ENCODE measurements at places on chromosomes 4 and X. TPM values are rescaled to one million over a fixed set of nuclear protein-coding genes. Genes with fewer than 3 reads are reported as not detected.

Gene IL21
- 138 TPM for total RNA-seq

Gene CRMP1
- not detected for total RNA-seq

Gene SLC25A6
- 281 TPM for total RNA-seq

Gene IL15
- 0.67 TPM for total RNA-seq

Gene F8A3
- 27.1 TPM for total RNA-seq

Gene DGAT2L6
- not detected for total RNA-seq

Gene CSAG1
- not detected for total RNA-seq

Gene CTAG2
- total RNA-seq, result not detected

Gene SPANXA2
- total RNA-seq, result not detected

Gene LONRF3
- total RNA-seq, result 0.71 TPM

Gene CFAP47
- total RNA-seq, result not detected

Gene C4orf50
- 0.52 TPM for total RNA-seq

Gene JCHAIN
- total RNA-seq, result not detected

Gene YIPF6
- total RNA-seq, result 23.6 TPM

Gene GPR173
- not detected for total RNA-seq

Gene MAGEB1
- total RNA-seq, result not detected

GRCh38 chr4:119523399-119523798, 105.2 kb downstream of the PDE5A start:
- peaks cover 7% of the 10 kb centered on the region for H3K36me3 ChIP-seq
- H3K4me1 ChIP-seq, result no peaks in the 10 kb centered on the region
- H3K27me3 ChIP-seq, result no peaks in the 10 kb centered on the region
- H3K4me3 ChIP-seq, result no peak overlapping the region
- DNase-seq, result no peak

GRCh38 chr4:47639531-47639930, 154.5 kb downstream of the ATP10D start:
- H3K4me3 ChIP-seq, result no peak overlapping the region
- peaks cover 8% of the 10 kb centered on the region for H3K27me3 ChIP-seq
- DNase-seq, result no peak
- no peak overlapping the region for H3K27ac ChIP-seq

GRCh38 chr4:134024251-134024650, 177.3 kb downstream of the PABPC4L start:
- H3K27me3 ChIP-seq, result no peaks in the 10 kb centered on the region
- no peak overlapping the region for H3K27ac ChIP-seq
- no peak overlapping the region for H3K4me3 ChIP-seq
- no peak for DNase-seq
- H3K4me1 ChIP-seq, result no peaks in the 10 kb centered on the region

GRCh38 chr4:5500165-5500564, 208.2 kb downstream of the EVC2 start:
- no peaks in the 10 kb centered on the region for H3K4me1 ChIP-seq
- DNase-seq, result no peak
- H3K27ac ChIP-seq, result no peak overlapping the region
- H3K36me3 ChIP-seq, result no peaks in the 10 kb centered on the region
- H3K27me3 ChIP-seq, result no peaks in the 10 kb centered on the region

DNA sequence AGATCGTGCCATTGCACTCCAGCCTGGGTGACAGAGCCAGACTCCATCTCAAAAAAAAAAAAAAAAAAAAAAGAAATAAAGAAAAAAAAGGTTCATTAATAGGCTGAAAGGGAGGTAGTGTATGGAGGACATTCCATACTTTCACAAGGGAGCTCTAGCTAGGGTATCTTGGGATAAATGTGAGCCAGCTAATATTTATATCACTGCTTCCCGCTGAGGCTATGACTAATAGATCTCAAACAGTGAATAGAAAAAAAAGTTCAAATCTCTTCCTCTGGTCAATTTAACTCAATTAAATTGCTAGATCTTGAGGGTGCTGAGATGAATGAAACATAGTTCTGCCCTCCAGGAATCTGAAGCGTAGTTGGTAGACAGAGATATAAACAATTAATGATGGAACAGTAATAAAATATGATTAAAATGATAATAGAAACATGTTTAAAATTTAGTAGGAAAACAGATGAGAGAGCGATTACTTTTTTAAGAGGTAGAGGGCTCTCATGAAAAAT, 55.7 kb upstream of the SHISA3 start:
- DNase-seq, result no peak
- H3K36me3 ChIP-seq, result no peaks in the 10 kb centered on the region
- no peaks in the 10 kb centered on the region for H3K27me3 ChIP-seq
- no peak overlapping the region for H3K4me3 ChIP-seq
- H3K27ac ChIP-seq, result no peak overlapping the region

DNA sequence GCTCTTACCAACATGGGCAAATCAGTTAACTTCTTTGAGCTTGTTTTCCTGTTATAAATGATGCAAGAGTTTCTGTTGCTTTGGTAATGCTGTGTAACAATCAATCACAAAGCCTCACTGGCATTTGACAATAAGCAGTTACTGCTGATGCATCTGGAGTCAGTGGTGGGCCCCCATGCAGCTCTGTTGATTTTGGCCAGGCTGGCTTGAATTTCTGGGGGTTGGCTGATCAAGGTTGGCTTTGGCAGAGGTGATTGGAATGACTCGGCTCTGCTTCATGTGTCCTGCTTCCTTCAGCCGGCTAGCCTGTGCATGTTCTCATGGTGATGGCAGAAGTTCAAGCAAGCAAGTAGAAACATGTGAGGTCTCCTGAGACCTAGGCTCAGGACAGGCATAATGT, 90.4 kb downstream of the PHEX start:
- no peak for DNase-seq
- no peak overlapping the region for H3K27ac ChIP-seq
- no peaks in the 10 kb centered on the region for H3K36me3 ChIP-seq
- H3K4me3 ChIP-seq, result no peak overlapping the region
- no peaks in the 10 kb centered on the region for H3K27me3 ChIP-seq
- peaks cover 6% of the 10 kb centered on the region for H3K4me1 ChIP-seq

GRCh38 chr4:77715414-77716290, 103.5 kb downstream of the CNOT6L start:
- H3K4me3 ChIP-seq, result peak overlapping the region; percentile 39
- peaks cover 49% of the 10 kb centered on the region for H3K36me3 ChIP-seq
- no peaks in the 10 kb centered on the region for H3K27me3 ChIP-seq
- H3K4me1 ChIP-seq, result peaks cover 31% of the 10 kb centered on the region

- DNase-seq, result no peak
- H3K27me3 ChIP-seq, result no peaks in the 10 kb centered on the region
- H3K4me1 ChIP-seq, result peaks cover 41% of the 10 kb centered on the region
Observed at GRCh38 chr4:1245481-1246051, 3.4 kb downstream of the CTBP1 start.

DNA sequence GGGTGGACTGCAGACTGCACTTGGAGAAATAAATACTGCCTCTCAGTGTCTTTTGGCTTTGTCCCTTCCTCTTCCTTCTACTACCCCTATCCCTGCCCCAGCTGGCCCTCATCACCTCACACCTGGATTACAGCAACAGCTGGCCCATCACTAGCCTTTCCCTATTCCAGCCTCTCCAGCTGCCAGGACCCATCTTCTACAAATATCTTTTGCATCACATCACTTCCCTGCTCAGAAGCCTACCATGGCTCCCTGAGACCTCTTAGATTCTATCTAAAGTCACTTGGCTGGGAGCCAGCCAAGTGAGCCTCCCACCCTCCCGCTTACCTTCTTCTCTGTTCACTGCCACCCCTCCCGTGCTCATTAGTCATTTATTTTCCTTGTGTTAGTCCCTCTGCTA, 66.8 kb downstream of the TSC22D3 start:
- H3K27me3 ChIP-seq, result peaks cover 4% of the 10 kb centered on the region
- DNase-seq, result no peak
- no peak overlapping the region for H3K27ac ChIP-seq
- H3K4me3 ChIP-seq, result no peak overlapping the region

- H3K4me3 ChIP-seq, result no peak overlapping the region
- no peaks in the 10 kb centered on the region for H3K4me1 ChIP-seq
- no peak for DNase-seq
- no peaks in the 10 kb centered on the region for H3K36me3 ChIP-seq
Observed at GRCh38 chrX:108221301-108221864, 129.8 kb downstream of the ATG4A start.

GRCh38 chr4:44725166-44725565, 1.2 kb downstream of the GNPDA2 start:
- H3K4me3 ChIP-seq, result peak overlapping the region; percentile 88
- DNase-seq, result no peak
- peak overlapping the region; percentile 84 for H3K27ac ChIP-seq
- no peaks in the 10 kb centered on the region for H3K36me3 ChIP-seq
- no peaks in the 10 kb centered on the region for H3K27me3 ChIP-seq

GRCh38 chr4:139852612-139853269, 187.1 kb downstream of the MGST2 start:
- no peaks in the 10 kb centered on the region for H3K36me3 ChIP-seq
- peaks cover 22% of the 10 kb centered on the region for H3K27me3 ChIP-seq
- H3K27ac ChIP-seq, result peak overlapping the region; percentile 25
- no peak overlapping the region for H3K4me3 ChIP-seq

DNA sequence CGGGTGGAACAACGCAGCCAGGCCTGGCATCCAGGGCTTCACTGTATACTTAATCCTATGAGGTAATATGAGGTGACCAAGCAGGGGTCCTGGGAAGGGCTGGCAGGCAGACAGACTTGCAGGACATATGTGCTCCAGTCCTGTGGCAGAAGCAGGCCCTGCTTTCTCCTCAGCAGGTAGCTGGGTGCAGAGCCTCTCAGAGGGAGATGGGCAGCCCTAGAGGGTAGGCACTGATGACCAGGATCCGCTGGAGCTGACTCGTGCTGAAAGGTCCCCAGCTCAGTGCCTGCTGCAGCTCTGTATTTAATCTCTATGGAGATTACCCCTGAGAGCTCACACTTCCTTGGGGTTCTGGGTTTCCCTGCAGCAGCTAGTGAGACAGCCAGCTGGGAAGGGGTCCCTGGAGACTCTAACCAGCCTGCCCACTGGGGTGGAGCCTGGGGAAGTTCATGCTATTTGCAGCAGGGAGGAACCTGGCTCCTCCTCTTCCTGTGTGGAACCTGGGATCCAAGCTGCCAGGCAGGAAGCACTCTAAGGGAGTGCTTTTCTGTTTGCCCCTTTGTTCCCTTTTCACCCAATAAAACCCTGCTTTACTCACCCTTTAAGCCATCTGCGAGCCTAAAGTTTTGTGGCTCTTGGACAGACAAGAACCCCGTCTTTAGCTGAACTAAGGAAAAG, 339.2 kb downstream of the DCAF12L2 start:
- H3K27ac ChIP-seq, result no peak overlapping the region
- no peak overlapping the region for H3K4me3 ChIP-seq
- H3K4me1 ChIP-seq, result no peaks in the 10 kb centered on the region
- no peaks in the 10 kb centered on the region for H3K27me3 ChIP-seq
- no peaks in the 10 kb centered on the region for H3K36me3 ChIP-seq
- no peak for DNase-seq

DNA sequence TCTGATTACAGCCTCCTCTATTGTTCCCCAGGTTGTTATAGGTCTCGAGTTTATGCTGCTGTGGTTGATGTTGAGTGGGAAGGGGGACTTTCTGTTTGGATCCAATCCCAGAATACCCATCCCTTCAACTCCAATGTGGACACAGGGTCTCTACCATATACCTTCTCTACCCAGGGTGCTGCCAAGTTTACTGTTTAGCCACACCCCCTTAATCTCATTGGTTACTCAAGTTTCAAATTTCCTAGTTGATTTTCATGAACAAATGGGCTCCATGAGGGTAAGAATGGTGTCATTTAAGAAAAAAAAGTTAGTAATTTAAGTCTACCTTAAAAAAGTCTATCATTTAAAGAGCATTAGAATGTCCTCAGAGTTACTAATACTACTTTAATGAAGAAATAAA, 3.6 kb upstream of the SPP1 start:
- no peak overlapping the region for H3K4me3 ChIP-seq
- H3K36me3 ChIP-seq, result no peaks in the 10 kb centered on the region
- H3K27me3 ChIP-seq, result peaks cover 51% of the 10 kb centered on the region
- no peak for DNase-seq
- peaks cover 15% of the 10 kb centered on the region for H3K4me1 ChIP-seq
- no peak overlapping the region for H3K27ac ChIP-seq

GRCh38 chrX:68868902-68869800, 40.3 kb downstream of the EFNB1 start:
- DNase-seq, result no peak
- H3K4me1 ChIP-seq, result peaks cover 9% of the 10 kb centered on the region
- H3K36me3 ChIP-seq, result no peaks in the 10 kb centered on the region
- H3K4me3 ChIP-seq, result no peak overlapping the region
- no peak overlapping the region for H3K27ac ChIP-seq

GRCh38 chr4:172950990-172951389, 217.6 kb upstream of the GALNT7 start:
- H3K4me3 ChIP-seq, result no peak overlapping the region
- DNase-seq, result no peak
- H3K27ac ChIP-seq, result no peak overlapping the region

- no peak overlapping the region for H3K4me3 ChIP-seq
- H3K36me3 ChIP-seq, result peaks cover 6% of the 10 kb centered on the region
- no peak overlapping the region for H3K27ac ChIP-seq
- H3K27me3 ChIP-seq, result no peaks in the 10 kb centered on the region
- H3K4me1 ChIP-seq, result no peaks in the 10 kb centered on the region
- DNase-seq, result no peak
Observed at GRCh38 chrX:134764202-134764785, 106.0 kb upstream of the PLAC1 start.

- no peak overlapping the region for H3K27ac ChIP-seq
- no peak for DNase-seq
Observed at GRCh38 chr4:78846258-78846657, 70.1 kb downstream of the BMP2K start.

- H3K36me3 ChIP-seq, result no peaks in the 10 kb centered on the region
- H3K4me3 ChIP-seq, result no peak overlapping the region
- H3K4me1 ChIP-seq, result no peaks in the 10 kb centered on the region
- no peak overlapping the region for H3K27ac ChIP-seq
Observed at GRCh38 chr4:110540581-110540980, 64.6 kb downstream of the ENPEP start.

GRCh38 chr4:3832536-3833220, 66.5 kb downstream of the ADRA2C start:
- H3K4me3 ChIP-seq, result no peak overlapping the region
- no peaks in the 10 kb centered on the region for H3K36me3 ChIP-seq
- H3K27me3 ChIP-seq, result peaks cover 2% of the 10 kb centered on the region
- no peak overlapping the region for H3K27ac ChIP-seq
- no peaks in the 10 kb centered on the region for H3K4me1 ChIP-seq

DNA sequence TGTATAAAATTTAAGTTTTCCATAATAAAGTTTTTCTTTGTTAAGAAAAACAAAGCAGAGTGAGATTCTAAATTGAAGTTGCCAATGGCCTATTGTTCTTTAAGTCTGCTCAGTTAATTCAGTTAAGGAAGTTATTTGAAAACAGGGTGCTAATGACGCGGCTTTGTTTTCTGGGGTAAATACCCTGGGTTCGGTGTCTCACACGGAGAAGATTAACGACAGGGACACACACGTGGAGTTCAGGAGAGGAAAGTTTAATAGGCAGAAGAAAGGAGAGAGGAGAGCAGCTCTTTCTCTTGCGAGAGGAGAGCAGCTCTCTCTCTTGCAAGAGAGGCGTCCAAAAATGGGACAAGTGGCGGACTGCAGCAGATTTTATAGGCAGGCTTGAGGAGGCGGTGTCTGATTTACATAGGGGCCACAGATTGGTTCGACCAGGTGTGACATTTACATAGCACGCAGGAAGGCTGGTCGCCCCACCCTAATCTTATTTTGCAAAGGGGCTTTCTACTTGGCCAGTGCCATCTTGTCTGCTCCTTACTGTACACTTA, 9.6 kb downstream of the CA5B start:
- H3K27me3 ChIP-seq, result no peaks in the 10 kb centered on the region
- no peak for DNase-seq
- no peak overlapping the region for H3K4me3 ChIP-seq
